Fibroblast of lung (primary cell): ENCODE measurements at places on chromosomes 16 and 17. TPM values are rescaled to one million over a fixed set of nuclear protein-coding genes. Genes with fewer than 3 reads are reported as not detected.

DNA sequence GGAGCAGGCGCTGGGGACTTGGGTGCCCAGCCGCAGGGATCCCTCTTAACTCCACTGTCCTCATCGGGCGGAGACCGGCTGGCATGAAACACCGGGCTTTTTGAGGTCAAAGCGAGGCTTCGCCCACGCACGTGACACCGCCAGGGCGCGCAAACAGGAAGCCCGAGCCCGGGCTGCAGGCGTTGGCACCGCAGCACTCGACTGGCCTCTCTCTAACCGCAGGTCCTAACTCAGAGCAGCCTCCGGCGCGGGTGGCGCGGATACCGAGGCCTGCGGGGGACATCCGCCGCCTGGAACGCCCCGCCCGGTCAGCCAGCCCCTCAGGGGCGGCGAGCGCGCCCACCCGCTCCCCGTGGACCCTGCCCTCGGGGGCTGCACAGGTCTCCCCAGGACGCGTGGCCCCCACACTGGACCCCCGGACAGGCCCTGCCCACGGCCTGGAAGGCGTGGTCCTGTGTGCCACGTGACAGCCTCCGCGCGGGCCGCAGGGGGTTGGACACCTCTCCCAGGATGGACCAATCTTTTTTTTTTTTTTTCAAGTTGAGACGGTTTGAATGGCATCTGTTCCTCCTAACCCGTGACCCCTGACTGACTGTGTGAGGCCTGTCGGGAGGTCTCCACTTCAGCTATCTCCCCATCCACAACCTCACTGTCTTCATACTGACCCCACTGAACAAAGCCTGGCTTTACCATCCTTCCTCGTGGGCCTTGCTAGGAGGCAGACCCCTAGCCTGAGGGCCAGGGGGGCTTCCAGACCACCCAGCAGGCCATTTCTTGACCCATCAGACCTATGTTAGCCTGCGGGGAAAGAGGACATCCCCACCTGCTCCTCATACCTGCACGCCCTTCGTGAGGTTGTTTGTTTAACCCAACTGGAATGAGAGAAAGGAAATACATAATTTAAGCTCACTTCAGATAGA, 8.4 kb upstream of the SLC47A2 start:
- H3K27ac ChIP-seq: no peak overlapping the region
- H3K36me3 ChIP-seq: no peaks in the 10 kb centered on the region
- H3K4me3 ChIP-seq: no peak overlapping the region
- H3K27me3 ChIP-seq: no peaks in the 10 kb centered on the region

DNA sequence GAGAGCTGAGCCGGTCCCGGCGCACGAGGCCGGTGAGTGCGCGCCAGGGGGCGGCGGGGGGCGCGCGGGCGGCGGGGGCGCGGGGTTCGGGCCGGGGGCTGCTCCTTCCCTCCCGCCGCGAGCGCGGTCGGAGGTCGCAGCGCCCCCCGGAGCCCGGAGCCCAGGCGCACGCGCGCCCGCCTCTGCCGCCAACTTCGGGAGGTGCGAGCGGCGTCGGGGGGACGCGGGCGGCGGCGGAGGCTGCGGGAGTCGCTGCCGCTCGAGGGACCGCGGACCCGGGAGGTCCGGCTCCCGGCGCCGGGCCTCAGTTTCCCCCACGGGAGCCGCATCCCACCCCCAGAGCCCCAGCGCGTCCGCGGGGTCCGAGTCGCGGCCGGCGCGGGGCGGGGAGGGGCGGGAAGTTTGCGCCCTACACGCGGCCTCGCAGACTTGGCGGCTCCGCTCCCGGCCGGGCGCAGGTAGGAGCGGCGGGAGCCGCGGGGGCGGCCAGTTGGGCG, at the start of gene PRR35:
Gene PRR35, plus strand, starts transcription at position 191 of the 497 bp plus-strand sequence. CDS start 2,901 bp downstream, outside the sequence.
- H3K27ac ChIP-seq: no peak within 1 kb of the TSS
- no peaks in the 10 kb centered on the region for H3K36me3 ChIP-seq
- H3K4me3 ChIP-seq: no peak within 1 kb of the TSS
- DNase-seq: no peak
- peaks cover 19% of the 10 kb centered on the region for H3K27me3 ChIP-seq

- H3K36me3 ChIP-seq: no peaks in the 10 kb centered on the region
- H3K27ac ChIP-seq: no peak overlapping the region
- H3K4me3 ChIP-seq: no peak overlapping the region
- peaks cover 4% of the 10 kb centered on the region for H3K4me1 ChIP-seq
- no peaks in the 10 kb centered on the region for H3K27me3 ChIP-seq
These were observed 64.5 kb downstream of the TNRC6C start for GRCh38 chr17:78023042-78023441.

GRCh38 chr16:46717692-46718091, 28.2 kb downstream of the ORC6 start:
- no peaks in the 10 kb centered on the region for H3K36me3 ChIP-seq
- no peak overlapping the region for H3K27ac ChIP-seq
- no peak for DNase-seq
- H3K4me3 ChIP-seq: no peak overlapping the region

MPV17L gene
- total RNA-seq: 0.66 and 0.77 TPM in 2 replicates
